ENCODE measurements at places on chromosomes 1 and 21. TPM values are rescaled to one million over a fixed set of nuclear protein-coding genes. Genes with fewer than 3 reads are reported as not detected.

DNA sequence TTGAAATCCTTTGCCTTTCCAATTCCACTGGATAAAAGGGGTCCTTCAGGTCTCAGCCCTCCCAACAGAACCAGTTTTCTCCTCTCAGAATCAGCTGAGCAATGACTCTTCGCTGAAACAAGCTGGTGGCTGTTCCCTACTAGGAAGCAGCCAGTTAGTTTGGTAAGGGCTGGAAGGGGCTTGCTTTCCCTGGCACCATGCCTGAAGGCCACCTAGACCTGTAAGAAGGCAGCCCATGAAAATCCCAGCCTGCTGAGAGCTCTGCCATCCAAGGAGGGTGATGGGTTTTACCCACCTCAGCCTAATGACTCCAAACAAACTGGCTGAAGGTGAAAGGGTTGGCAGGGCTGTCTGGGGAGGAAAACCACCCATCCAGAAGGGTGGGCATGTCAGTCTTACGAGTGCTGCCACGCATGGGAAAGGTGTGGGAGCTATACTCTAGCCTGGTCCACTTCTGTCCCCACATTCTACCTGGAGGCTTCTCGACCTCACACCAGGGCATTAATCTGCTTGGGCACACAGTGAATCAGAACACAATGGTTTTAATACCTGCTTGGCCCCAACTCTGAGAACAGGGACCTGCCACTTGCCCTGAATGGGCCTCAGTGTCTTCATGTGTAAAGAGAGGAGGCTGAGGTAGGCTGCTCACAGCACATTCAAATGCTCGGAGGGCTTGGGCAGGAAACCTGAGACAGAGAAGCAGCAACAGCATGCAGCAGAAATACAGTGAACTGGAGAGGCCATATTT, 53.0 kb downstream of the CD46 start:
- no peak for DNase-seq

DNA sequence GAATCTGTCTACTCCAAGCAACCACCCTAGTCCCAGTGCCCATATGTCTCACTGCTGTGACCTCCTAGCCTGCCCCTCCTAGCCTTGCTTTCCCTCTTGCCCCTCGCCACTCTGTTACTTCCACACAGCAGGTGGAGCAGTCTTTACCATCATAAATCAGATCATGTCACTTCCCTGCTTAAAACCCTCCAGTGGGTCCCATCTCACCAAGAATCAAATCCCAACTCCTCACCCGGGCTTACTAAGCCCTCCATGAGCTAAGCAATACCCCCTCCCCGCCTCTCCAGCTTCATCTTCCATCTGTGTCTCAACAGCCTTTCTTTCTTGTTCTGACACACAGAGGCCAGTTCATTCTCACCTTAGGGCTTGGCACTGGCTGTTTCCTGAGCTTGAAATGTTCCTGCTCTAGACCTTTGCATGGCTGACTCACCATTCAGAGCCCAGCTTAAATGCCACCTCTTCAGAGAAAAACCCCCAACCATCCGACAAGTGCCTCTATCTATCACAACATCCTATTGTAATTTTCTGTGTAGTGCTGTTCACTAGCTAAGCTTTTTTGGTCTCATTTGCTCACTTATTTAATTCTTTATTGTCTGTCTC, 22.3 kb downstream of the KNCN start:
- DNase-seq: no peak

TNFSF4 gene
- total RNA-seq: 0.49 TPM

BGLAP gene
- not detected for total RNA-seq

ATP1A2 gene
- total RNA-seq: 0.27 TPM

Measured in fibroblast of the aortic adventitia (primary cell).